Activated T-cell treated with anti-CD3 and anti-CD28 coated beads, Interleukin-2, amount 50 U/mL, for 4 hours (primary cell): ENCODE measurements at places on chromosomes 1 and 21.

GRCh38 chr1:200206761-200207160 is 179.3 kb downstream of the NR5A2 start:
- DNase-seq = no peak

DNA sequence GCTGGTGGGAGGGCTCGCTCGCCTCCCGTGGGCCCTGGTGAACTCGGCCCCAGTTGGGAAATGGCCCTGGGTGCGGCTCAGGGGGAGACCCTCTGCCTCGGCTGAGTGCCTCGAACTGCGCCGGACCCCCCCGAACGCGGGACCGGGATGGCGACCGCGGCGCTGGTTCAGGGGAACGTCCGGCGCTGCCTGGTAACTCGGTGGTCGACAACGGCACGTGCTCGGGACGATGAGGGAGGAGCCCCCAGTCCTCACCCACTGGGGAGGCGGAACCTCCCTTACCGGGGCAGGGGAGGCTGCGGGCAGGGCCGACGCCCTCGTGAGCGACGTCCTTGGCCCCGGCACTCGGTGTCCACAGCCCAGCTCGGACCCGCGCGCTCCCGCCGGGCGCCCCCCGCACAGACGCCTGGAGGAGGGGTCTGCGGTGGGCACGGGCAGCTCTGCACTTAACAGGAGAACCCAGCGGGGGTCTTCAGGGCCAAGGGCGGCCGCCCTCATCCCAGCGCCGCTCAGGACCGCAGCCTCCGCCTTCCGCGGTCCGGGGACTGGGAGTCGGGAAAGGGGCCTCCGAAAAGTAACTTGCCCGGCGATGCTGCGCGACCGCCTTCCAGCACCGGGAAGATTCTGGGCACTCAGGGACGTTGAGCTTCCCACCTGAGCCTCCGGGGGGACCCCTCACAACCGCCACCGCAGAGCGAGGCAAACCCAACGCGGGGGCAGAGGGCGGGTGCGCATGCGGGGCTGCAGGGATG is 1.7 kb downstream of the HES4 start:
- DNase-seq = no peak

GRCh38 chr1:20449735-20450311 is 36.2 kb downstream of the CAMK2N1 start:
- no peak for DNase-seq

- DNase-seq = no peak
Observed at GRCh38 chr1:5475572-5475971, 516.7 kb downstream of the NPHP4 start.

DNA sequence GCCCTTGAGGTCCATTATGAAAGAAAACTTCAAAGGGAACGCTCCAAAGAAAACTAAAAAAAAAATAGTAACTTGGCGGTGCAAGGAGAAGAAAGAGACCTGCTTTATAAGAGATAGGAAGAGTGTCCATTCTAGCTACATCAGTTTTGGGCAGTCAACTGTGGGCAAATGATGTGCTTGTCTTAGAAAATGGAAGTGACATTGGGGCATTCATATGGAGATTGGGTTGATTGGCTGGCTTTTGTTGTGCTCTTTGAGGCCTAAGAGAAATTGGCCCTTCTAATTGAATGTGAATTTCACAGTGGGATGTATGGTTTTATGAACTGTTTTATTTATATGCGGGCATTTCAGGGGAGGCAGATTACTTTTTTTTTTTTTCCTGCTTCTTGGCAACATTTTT is 13.2 kb downstream of the PPP1R12B start:
- no peak for DNase-seq

DNA sequence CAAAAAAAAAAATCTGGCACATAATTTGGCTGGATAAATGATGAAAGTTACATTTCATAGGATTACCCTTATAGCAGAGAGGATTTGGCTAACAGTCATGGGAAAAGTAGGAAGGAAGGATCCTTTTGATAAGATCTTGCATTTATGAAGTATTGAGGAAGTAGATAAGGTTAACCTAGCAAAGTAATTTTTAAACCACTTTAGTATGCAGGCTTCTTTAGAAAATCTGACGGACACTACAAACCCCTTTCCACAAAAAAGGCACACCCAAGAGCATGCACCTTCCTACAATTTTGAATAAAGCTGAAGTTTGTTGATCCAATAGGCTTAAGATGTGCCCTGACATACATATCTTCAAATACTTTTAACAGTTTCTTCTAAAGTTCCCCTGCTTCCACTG is 275.2 kb downstream of the GRIK1 start:
- no peak for DNase-seq

- DNase-seq = no peak
Observed at GRCh38 chr1:114263343-114263742, 109.7 kb upstream of the SYT6 start.

GRCh38 chr1:34806396-34806795 is 13.6 kb downstream of the GJA4 start:
- DNase-seq = no peak

- no peak for DNase-seq
Observed at GRCh38 chr1:8740034-8740449, 77.4 kb downstream of the RERE start.

DNA sequence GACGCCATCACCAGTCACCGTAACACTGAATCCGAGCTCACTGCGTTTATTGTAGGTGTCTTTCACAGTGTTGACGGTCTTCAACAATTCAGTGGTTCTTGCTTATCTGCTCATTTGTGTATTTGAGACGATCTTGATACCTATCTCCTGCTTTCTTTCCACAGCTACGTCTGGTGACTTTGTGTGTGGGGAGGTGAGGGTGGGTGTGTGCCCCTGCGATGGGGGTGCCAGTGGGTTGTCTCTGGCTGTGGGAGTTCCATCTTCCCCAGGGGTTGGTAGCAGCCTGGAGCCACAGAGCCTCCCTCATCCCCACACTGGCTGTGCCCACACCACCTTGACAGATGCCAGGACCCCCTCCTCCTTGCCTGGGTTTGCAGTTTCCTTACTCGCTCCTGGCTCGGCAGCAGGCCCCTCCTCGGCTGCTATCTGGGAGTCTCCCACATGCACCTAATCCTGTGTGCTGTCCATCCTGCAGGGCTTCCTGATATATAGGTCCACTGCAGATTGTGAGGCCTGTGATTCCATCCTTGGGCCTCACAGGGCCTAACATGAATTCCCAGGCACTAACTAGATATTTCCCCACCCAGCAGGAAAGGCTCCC is 6.3 kb upstream of the PARP1 start:
- DNase-seq = no peak

DNA sequence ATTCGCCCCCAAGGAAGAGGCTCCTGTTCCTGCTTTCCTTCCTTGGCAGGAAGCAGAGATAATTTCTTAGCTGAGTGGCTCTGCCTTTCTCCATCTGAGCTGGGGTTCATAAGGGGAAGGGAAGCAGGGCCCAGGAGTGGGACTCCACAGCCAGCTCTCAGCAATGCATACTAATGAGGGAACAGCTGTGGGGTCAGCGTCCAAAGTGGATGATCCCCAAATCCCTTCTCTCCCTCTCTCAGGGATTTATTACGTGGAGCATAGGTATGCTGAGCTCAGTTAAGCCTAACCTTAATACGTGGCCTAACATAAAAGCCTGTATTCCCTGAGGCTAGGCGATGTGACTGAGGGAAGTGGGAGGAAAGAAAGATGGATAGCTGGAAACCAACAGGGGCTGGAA is 87.3 kb upstream of the CTTNBP2NL start:
- no peak for DNase-seq

- DNase-seq = no peak
Observed at GRCh38 chr1:181525104-181525721, 41.9 kb downstream of the CACNA1E start.

DNA sequence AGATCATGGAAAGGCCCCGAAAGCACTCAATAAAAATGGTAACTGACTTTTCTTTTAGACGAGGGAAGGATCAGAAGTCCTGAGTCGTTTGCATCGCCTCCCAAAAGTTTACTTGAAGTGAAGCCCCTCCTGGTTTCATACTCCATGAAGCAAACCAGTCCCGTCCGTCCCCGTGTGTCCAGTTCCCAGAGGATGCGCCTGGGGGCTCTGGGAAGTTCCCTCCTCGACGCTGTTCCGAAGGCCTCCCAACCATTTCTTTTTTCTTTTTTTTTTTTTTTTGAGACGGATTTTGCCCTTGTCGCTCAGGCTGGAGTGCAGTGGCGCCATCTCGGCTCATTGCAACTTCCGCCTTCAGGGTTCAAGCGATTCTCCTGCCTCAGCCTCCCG is 661 bp upstream of the OSCP1 start:
- DNase-seq = no peak

GRCh38 chr21:40652436-40652835 is 194.5 kb downstream of the DSCAM start:
- no peak for DNase-seq

DNA sequence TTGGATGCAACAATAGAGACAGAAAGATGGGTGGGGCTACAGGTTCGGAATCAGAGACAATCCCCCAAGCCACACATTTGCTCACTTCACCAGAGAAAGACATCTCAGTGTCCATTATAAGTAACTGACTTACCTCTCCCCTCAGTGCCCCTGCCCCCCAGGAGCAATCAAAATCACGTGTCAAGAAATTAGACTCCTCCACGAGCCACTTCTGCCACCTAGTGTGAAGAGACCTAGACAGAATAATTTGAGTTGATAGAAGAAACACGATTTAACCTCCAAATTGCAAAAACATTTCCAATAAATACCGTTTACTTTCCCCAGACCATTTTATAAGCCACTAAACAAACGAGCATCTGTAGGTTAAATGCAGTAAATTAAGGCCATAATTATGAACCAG is 123.2 kb downstream of the SLC30A10 start:
- DNase-seq = no peak

DNA sequence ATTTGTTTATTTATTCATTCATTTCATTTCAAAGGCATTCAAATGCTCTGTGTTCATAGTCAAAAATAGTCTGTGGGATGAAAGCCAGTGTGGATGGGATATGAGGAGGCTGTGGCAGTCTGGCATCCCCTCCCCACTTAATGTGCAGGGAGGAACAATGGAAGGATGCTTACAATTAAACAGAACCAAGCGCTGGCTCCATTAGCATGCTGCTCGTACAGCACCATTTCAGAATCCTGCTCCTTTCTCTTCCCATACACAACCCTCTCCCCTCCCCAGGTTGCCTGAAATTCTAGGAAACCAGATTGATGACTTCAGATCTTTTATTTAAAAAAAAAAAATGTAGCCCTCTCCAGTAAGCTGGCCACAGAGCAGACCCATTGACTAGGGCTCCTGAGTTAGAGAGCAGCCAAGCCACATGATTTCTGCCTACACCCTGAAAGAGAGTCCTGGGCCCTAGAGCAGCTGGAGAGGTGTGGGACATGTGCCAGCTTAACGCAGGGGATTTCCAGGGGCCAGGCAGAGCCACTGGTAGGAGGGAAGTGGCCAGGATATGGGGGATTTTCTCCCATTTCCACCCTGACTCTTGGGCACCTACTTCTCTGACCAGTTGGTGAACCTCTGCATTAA is 205.2 kb downstream of the ASTN1 start:
- DNase-seq = no peak

GRCh38 chr21:44914176-44914874 is 6.4 kb downstream of the ITGB2 start:
- no peak for DNase-seq

- DNase-seq = no peak
Observed at GRCh38 chr1:185139246-185139645, 17.5 kb downstream of the TRMT1L start.

- no peak for DNase-seq
Observed at GRCh38 chr1:36268981-36269380, 37.2 kb upstream of the SH3D21 start.

DNA sequence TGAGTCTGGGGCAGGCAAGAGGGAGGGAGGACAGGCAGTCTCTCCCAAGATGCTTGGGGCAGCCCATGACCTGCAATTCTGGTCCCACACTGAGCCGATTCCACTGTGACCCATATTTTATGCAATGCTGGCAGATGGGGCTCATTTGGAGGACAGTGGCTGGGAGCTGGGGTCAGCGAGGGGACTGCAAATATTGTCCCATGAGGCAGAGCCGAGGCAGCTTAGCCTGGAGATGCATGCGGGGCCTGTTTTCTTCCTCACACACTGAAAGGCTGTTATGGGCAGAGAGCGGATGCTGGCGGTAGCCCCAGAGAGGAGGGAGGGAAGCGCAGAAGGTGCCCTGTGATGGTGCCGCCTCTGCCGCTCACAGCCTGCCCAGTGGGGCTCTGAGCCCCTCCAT is 128.5 kb upstream of the POU3F1 start:
- no peak for DNase-seq

DNA sequence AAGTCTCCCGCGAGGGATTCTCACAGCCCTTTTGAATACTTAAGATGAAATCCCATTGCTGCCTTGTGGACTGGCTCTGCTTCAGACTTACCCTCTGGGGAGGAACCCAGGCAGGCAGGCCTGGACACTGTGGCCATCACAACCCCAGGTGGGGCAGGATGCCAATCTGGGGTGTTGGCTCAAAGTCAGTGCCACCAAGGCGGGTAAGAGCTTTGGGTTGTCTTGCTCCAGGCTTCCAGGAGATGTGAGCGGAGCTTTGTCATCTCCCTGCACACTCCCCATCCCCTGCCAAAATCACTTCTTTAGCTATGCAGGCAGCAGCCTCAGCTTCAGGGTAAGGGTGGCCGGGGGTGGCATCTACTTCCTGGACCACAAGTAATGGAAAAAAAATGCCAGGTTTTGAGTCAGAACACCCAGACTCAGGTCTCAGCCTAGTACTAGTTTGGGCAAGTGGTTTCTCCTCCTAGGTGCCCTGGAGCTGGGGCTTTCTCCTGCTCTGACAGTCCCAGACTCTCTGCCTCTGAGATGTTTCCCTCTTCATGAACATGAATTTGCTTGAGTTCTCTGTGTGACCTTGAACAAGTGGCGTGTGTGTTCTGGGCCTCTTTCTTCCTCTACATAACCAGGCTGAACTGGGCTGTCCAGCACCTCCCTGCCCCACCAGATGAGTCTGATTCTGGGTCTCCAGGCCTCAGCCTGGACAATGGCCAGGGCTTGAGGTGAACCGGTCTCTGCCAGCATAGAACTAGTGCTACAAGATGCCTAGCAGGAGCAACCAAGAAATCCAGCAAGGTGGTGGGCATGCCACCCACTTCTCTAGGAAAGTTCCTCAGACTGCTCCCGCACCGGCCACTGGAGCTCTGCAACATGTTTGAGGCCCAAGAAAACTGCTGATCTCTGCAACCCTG is 65.4 kb downstream of the VWA5B1 start:
- no peak for DNase-seq

DNA sequence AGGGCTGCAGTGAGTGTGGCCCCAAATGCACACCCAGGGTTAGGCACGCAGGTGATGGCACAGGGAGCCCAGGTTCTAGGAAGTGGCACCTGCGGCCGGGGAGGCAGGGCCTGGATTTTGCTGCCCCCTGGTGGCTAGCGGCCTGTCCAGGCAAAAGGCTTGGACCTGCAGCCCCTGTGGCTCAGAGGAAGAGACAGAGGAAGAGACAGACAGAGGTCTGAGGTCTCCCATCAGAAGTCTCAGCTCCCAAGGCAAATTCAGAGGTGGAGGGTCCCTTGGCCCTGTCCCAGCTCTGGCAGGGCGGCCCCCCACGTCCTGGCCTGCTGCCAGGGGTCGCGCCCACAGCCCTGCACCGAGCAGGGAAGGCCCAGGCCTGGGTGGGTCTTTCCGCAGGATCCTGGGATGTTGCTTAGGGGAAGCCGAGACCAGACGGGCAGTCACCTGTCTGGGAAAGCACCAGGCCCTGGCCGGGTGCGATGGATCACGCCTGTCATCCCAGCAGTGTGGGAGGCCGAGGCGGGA is 8.0 kb upstream of the TNFRSF14 start:
- DNase-seq = peak; percentile 84

- DNase-seq = no peak
Observed at GRCh38 chr1:25526753-25527152, 16.7 kb upstream of the LDLRAP1 start.
